Spleen (tissue), 13 donors: ENCODE measurements at places on chromosomes 6 and 20. TPM values are rescaled to one million over a fixed set of nuclear protein-coding genes. Genes with fewer than 3 reads are reported as not detected.

TRIM31 gene
- total RNA-seq, result not detected

TOX2 gene
- 4.8 TPM for total RNA-seq

PDE7B gene
- total RNA-seq, result 0.94 TPM

OR2J3 gene
- not detected for total RNA-seq

PGC gene
- not detected for total RNA-seq

SALL4 gene
- 0.47 TPM for total RNA-seq

RALY gene
- 107 TPM for total RNA-seq
